Upper lobe of right lung (tissue), 1 donor: ENCODE measurements at places on chromosomes 11 and 22.
A peak's percentile ranks its signal among the peaks of the same experiment; 100 is the strongest.

GRCh38 chr11:118885319-118885718, 1.6 kb downstream of the CXCR5 start:
- no peak for DNase-seq
- no peak overlapping the region for H3K27ac ChIP-seq
- no peaks in the 10 kb centered on the region for H3K27me3 ChIP-seq
- H3K4me1 ChIP-seq: peaks cover 27% of the 10 kb centered on the region

GRCh38 chr11:33926671-33927552, 35.0 kb upstream of the LMO2 start:
- H3K4me3 ChIP-seq: no peak overlapping the region
- H3K36me3 ChIP-seq: no peaks in the 10 kb centered on the region
- H3K27me3 ChIP-seq: no peaks in the 10 kb centered on the region
- H3K27ac ChIP-seq: no peak overlapping the region

GRCh38 chr11:73157101-73158010, 15.2 kb upstream of the FCHSD2 start:
- H3K27ac ChIP-seq: peak overlapping the region; percentile 72
- no peak overlapping the region for H3K4me3 ChIP-seq
- peak; percentile 68 for DNase-seq
- no peaks in the 10 kb centered on the region for H3K36me3 ChIP-seq

DNA sequence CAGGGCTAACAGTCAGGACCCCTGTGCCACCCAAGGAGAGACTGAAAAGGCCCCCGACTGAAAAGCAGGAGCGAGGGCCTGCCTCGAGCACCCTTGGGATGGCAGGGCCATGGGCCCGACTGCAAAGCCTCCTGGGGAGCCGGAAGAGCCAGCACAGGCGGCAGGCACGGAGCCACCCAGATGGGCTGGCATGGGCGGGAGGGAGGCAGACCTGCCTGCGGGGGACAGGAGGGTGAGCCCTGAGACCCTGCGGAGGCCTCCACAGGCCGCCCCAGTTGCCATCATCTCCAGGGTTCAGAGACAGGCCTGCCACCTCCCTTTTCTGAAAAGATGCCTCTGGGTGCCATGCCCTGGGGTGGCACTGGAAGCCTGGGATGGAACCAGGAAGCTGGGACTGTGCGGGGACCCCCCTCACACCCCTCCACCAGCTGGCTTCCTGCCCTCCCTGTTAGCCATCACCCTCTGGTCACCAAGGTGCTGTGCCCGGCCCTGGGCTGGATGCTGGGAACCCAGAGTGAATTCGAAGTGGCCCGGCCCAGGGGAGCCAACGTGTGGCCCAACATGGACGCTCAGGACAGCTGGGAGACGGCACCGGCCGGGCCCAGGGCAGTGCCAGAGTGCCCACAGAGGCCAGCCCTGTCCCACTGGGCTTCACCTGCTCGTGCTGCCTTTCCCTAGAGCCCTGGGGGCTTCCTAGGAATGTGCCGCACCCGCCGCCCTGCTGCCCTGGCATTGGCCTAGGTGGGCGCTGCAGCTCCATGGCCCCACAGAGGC, 13.8 kb downstream of the TSPAN32 start:
- H3K4me3 ChIP-seq: no peak overlapping the region
- H3K4me1 ChIP-seq: peaks cover 15% of the 10 kb centered on the region
- H3K27me3 ChIP-seq: no peaks in the 10 kb centered on the region
- H3K27ac ChIP-seq: peak overlapping the region; percentile 55
- no peaks in the 10 kb centered on the region for H3K36me3 ChIP-seq

DNA sequence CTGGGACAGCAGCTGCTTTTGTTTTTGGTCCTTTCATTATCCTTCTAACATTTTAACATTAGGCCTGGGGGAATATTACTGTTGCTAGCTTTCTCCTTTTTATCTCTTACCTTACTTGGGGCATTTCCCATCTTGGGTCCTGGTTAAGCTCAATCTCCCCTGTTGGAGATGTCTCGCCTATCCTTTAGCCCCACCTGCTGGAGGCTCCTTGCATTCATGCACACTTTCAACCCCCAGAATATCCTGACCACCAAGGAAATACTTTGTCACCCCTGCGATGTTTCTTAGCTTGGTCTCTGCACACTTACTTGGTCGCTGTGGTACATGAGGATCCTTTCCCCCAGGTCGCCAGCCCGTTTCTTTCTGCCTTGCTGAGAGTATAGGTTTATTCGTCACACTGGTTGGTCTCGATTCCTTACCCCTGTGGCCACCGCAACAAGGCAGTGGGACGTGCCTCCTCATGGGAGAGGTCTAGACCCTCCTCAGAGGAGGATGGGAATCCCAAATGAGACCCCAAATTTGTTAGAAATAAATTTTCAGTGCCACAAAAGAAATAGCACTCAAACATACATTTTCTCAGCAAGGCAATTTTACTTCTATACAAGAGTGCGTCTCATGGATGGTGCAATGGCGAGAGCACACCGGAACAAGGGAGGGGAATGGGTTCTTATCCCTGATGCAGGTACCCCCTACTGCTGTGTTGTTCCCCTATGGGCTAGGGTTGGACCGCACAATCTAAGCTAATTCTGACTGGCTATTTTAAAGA, 5.4 kb upstream of the TXN2 start:
- peaks cover 4% of the 10 kb centered on the region for H3K36me3 ChIP-seq
- H3K4me1 ChIP-seq: no peaks in the 10 kb centered on the region
- no peak overlapping the region for H3K27ac ChIP-seq

DNA sequence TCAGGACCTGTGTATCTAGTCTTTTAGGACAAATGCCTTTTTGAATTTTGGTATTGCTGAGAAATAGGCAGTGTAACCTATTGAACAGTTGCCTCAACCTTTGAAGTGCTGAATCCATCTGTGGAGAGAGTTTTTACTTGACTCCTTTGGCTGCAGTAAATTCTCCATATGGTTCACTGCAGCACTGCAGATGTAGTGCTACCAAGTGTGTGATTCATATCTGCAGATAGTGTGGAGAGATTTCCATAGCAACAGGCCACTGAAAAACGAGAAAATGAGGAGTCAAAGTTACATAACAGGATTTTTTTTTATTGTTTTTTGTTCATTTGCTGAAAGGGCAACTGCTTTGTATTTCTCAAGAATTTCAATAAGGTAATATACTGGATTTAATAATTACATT, 356.1 kb downstream of the RAB38 start:
- no peak for DNase-seq
- no peak overlapping the region for H3K27ac ChIP-seq
- no peaks in the 10 kb centered on the region for H3K27me3 ChIP-seq

- DNase-seq: no peak
- no peaks in the 10 kb centered on the region for H3K36me3 ChIP-seq
- H3K27ac ChIP-seq: no peak overlapping the region
- no peaks in the 10 kb centered on the region for H3K4me1 ChIP-seq
Observed at GRCh38 chr11:124193221-124194010, 10.3 kb downstream of the OR10D3 start.

DNA sequence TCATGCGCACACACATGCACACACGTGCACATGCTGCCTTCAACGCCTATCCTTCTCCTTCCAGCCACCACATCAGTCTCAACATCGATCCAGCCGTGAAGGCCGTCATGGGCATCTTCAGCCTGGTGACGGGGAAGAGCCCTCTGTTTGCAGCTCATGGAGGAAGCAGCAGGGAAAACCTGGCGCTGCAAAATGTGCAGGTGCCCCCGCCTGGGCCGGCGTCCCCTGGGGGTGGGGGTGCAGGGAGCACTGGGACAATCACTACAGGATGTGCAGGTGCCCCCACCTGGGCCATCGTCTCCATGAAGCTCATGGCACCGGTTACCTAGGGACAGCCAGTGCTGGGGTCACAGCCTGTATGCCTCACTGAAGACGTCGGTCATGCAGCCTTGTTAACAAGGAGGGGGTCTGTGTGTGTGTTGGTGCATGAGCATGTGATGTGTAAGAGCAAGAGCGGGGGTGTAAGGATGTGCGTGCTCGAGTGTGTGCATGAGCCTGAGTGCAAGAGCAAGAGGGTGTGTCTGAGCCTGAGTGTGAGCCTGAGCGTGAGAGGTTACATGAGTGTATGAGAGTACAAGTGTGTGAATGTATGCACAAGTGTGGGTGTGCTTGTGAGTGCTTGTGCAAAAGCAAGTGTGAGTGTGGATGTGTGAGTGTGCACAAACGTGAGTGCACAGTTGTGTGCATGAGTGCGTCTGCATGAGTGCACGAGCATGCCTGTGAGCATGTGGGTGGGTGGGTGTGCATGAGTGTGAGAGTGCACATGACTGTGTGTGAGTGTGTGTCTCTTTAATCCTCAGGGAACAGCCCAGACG, 31.5 kb downstream of the NADSYN1 start:
- H3K36me3 ChIP-seq: peaks cover 84% of the 10 kb centered on the region
- DNase-seq: peak; percentile 51
- peaks cover 9% of the 10 kb centered on the region for H3K4me1 ChIP-seq

GRCh38 chr11:1628506-1629325, 859 bp upstream of the KRTAP5-5 start:
- H3K27ac ChIP-seq: no peak overlapping the region
- no peaks in the 10 kb centered on the region for H3K36me3 ChIP-seq
- peak; percentile 81 for DNase-seq
- no peaks in the 10 kb centered on the region for H3K4me1 ChIP-seq

- H3K27ac ChIP-seq: no peak overlapping the region
- DNase-seq: no peak
- no peaks in the 10 kb centered on the region for H3K36me3 ChIP-seq
- no peaks in the 10 kb centered on the region for H3K4me1 ChIP-seq
- no peak overlapping the region for H3K4me3 ChIP-seq
- H3K27me3 ChIP-seq: no peaks in the 10 kb centered on the region
Observed at GRCh38 chr11:89125298-89125697, 52.4 kb upstream of the TYR start.

DNA sequence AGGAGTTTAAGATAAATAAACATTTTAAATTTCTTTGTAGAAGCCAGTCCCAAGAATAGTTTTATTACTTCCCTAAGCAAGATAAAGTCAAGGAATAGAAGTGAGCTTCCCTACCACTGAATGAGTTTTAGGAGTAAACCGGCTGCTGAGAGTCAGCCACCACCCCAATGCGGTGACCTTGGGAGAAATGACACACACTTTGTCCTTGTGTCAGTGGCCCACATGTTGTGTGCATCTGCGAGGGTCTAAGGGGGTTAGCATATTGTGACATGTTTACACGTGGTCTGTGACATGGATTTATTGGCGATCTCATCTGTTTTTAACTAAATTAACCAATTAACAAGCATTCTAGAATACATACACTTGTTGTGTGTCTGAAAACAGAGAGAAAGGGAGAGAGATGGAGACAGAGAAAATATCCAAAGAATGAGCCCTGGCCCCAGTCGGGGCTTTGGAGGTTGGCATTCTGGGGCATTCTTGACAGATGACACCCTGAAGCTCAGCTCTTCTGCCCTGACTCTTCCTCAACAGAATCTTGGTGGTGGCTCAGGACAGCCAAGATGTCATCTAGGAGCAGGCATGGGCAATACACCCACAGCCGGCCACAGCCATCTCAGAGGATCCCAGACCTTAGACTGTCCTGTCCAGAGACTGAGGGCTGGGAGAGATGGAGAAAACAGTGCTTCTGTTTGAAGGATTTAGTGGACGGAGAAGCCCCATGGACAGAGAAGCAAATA, 29.7 kb upstream of the TMPRSS4 start:
- DNase-seq: no peak
- no peak overlapping the region for H3K27ac ChIP-seq
- H3K27me3 ChIP-seq: no peaks in the 10 kb centered on the region
- no peaks in the 10 kb centered on the region for H3K4me1 ChIP-seq
- no peak overlapping the region for H3K4me3 ChIP-seq
- no peaks in the 10 kb centered on the region for H3K36me3 ChIP-seq

DNA sequence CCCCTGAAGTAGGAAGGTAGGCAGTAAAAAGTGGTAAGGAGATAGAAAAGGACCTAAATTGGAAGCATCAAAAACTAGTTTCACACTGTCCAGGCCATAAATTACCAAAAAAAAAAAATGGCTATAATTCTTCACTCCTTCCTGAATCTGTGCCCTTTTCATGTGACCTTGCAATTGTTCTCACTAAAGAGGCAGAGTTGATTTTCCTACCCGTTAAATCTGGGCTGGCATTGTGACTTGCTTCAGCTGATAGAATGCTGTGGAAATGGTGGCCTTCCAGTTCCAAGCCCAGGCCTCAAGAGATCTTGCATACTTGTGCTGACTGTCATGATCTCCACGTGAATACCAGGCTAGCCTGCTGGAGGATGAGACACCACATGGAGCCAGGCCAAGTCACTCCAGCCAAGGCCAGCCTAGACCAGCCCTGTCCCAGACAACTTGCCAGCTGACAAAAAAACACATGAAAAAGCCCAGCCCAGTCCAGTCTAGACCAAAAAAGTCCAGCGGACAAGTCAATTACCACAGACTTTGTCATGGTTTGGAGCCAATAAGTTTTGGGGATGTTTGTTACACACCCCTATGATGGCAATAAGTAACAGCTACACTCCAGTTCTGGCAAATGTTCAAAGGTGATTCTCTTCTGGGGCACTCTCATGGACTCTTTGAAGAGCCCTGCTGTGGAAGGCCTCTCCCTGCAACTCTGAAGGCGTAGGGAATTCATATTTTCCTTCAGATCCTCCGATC, 51.4 kb upstream of the NUP50 start:
- peaks cover 3% of the 10 kb centered on the region for H3K27me3 ChIP-seq
- no peaks in the 10 kb centered on the region for H3K4me1 ChIP-seq
- no peak overlapping the region for H3K27ac ChIP-seq

DNA sequence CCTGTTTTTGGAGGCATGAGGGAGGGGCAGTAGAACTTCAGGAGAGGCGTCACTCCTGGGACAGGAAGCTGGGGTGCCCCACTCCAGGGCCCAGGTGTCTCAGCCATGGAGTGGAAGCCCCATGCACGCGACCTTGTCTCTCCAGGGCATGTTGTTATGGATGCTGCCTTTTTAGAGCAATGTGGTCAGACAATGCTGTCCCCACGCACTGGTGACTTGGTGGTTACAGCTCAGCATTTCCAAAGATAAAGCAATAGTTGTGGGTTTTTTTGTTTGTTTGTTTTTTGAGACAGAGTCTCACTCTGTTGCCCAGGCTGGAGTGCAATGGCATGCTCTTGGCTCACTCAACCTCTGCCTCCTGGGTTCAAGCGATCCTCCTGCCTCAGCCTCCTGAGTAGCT, 22.3 kb downstream of the EIF4G2 start:
- no peak overlapping the region for H3K4me3 ChIP-seq
- H3K36me3 ChIP-seq: no peaks in the 10 kb centered on the region
- DNase-seq: no peak
- H3K27ac ChIP-seq: no peak overlapping the region
- no peaks in the 10 kb centered on the region for H3K4me1 ChIP-seq

DNA sequence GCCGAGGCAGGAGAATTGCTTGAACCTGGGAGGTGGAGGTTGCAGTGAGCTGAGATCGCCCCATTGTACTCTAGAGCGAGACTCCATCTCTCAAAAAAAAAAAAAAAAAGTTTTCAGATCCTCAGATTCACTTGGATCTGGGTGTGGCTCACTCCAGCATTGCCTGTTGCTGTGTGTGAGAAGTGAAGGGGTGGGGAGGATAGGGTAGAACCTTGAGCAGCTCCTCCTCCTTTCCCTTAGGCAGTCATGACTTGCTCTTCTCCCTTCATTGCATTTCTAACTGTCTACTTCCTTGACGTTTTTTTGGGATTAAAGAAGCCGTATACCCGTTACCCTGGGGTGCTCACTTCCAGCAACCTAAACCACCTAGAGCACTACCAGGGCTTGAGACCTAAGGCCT, 63.1 kb upstream of the YWHAH start:
- H3K36me3 ChIP-seq: peaks cover 38% of the 10 kb centered on the region
- no peak overlapping the region for H3K27ac ChIP-seq
- H3K4me1 ChIP-seq: no peaks in the 10 kb centered on the region
- H3K4me3 ChIP-seq: no peak overlapping the region
- no peaks in the 10 kb centered on the region for H3K27me3 ChIP-seq
- no peak for DNase-seq
